ENCODE measurements at places on chromosomes 1 and 21. TPM values are rescaled to one million over a fixed set of nuclear protein-coding genes. Genes with fewer than 3 reads are reported as not detected.

GRCh38 chr1:53134961-53135734 is 7.3 kb downstream of the SLC1A7 start:
- DNase-seq, result peak; percentile 38

- DNase-seq, result no peak
Measured at GRCh38 chr1:241423541-241424479, 66.8 kb upstream of the RGS7 start.

- no peak for DNase-seq
Measured at GRCh38 chr1:39777306-39777705, 6.2 kb upstream of the OXCT2 start.

DNA sequence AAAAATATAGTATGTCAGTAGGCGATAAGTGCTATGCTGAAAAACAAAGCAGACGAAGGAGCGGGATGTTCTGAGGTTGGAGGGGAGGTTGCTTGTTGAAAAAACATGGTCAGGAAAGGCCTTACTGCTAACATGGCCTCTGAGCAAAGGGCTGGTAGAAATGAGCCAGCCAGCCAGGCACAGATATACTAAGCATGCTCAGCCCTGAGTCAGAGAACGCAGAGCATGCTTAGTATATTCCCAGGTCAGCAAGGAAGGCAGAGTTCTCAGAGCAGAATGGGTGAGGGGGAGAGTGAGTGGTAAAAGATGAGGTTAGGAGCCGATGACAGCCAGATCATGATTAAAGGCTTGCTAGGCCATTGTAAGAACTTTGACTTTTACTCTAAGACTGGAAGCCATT is 36.7 kb downstream of the ZBTB40 start:
- no peak for DNase-seq

DNA sequence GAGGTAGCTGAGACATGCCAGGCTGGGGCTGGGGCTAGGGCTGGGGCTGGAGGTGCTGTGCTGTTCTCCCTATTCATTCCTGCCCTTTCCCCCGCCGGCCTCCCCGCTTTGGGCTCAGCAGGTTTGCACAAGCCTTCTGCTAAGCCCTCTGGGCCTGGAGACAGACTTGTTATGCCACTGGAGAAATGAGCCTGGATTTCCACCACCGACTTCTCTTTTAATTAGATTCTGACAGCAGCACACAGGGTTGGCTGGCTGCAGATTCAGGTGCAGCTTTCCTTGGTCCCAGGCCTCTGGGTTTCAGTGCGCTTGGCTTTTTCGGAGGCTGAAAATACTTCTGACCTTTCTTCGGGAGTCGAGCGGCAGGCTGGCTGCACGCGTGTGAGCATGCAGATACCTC is 71.5 kb upstream of the ACTL8 start:
- DNase-seq, result no peak

- DNase-seq, result no peak
Measured at GRCh38 chr1:78491451-78492071, 787 bp downstream of the PTGFR start.

DNA sequence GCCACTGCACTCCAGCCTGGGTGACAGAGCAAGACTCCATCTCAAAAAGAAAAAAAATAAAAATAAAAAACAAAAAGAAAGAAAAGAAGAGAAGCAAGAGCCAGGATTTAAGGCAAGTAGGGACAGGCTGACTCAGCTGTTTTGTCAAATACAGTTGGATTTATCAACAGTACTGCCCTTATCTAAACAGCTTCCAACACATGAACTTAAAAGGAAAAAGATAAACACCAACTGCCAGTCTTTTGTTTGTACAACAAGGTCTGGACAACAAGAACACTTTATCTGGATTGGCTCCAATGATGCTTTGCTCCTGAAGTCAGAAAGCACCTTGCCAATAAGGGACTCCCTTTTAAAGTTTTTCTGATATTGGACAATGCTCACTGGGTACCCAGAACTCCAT is 886.0 kb downstream of the ADGRL2 start:
- DNase-seq, result no peak

- DNase-seq, result no peak
Measured at GRCh38 chr1:200684015-200684414, 14.3 kb upstream of the DDX59 start.

PIGV gene
- 15.9 TPM for total RNA-seq

GRCh38 chr1:227781314-227781930 is 34.1 kb upstream of the PRSS38 start:
- no peak for DNase-seq

INKA2 gene
- total RNA-seq, result 1.4 TPM

GRCh38 chr1:94680039-94680377 is 138.4 kb upstream of the F3 start:
- DNase-seq, result no peak

DNA sequence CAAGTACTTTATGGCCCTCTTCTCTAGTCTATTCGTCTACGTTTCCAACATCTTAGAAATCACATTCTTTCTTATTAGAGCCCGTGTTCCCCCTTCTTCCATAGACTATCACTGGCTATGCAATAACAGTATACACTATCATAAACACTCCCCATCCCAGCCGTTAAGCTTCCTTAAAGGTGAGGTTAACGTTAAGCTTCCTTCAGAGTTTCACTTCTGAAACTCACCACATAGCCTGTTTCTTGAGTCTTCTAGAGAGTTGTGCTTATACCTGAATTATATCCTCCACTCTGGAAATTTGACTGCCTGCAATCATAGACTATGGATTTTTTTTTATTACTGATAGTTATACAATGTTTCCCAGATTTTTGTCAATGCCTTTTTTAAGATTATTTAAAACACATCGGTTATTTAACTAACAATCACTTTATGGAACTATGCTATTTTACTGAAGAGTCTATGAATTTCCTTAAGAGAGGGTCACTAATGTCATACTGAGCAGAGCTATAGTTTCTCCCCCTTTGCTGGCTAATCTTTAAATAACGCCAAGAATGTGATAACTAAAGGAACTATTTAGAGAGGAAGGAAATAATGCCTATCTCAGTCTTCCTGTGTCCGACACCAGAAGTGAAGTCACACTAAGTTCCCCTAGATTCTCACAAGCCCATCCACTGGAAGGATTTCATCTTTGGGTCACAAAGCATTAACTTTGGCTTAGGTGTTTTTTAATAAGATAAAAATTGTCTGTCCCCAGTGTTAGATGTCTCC is 16.8 kb downstream of the FCER1A start:
- DNase-seq, result no peak

OR2L13 gene
- total RNA-seq, result not detected
